ENCODE measurements at places on chromosomes 3 and 15. TPM values are rescaled to one million over a fixed set of nuclear protein-coding genes. Genes with fewer than 3 reads are reported as not detected.

DNA sequence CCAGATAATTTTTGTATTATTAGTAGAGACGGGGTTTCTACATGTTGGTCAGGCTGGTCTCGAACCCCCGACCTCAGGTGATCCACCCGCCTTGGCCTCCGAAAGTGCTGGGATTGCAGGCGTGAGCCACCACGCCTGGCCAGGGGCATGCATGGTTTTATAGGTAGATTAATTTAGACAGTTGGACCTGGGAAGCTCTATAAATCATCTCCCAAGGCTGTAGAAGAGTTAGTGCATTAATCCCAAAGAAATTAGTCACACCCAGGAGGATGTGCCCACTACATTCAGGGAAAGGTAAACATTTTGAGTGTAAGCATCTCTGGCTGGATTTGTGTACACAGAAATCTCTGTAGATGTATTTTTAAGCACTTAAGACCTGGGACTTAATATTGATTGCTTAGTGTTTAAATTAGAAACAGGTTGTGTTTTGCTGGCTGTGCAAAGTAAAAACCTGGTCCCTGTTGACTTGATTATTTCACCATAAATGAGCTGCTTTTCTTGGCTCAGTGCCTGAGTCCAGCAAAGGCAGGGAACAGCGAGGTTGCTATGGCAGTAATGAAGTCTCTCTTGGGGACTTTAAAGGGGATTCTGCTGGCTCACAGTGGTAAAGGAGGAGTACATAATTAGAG is 19.2 kb downstream of the EXOSC7 start:
- no peak for DNase-seq

- DNase-seq, result no peak
Observed at GRCh38 chr3:52292247-52293065, 4.8 kb downstream of the GLYCTK start.

GRCh38 chr3:17092583-17092933 is 207.8 kb downstream of the PLCL2 start:
- no peak for DNase-seq

DNA sequence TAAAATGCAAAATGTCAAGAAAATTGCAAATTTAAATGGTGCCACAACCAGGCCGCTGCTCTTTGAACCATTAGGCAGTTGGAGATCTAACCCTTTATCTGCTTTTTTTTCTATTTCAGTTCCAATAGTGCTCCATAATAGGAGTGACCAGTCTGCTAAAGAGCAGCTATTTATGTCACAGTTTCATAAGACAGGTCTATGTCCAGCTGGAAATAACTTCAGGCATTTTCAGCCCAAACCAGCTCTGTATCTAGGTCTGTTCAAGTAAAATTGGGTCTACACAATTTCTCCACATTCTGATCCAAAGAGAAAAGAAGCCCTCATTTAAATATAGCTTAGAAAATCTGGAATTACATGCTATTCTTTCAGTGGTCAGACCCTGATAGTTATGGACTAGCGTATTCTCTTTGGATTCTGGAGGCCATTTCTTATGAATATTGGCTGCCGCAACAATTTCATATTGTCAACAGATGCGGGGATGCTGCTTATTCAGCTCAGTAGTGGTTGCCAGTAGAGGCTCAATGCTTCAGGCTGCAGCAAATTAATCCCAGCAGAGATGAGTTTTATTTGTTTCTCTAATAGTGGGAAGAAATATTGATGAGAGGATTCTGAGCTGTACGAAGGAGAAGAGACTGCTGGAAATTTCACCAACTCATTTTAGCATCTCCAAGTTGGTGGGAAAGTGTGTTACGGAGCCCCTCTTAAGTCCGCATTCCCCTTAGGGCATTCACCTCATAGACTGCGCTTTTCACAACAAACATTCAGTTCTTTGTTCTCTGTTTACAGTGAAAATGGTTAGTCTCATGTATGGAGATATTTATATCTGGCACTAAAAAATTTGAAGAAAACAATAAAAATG is 887.0 kb downstream of the ROBO1 start:
- DNase-seq, result no peak

The SLC22A13 gene
- not detected for total RNA-seq

The MKRN3 gene
- 5.2 TPM for total RNA-seq

All from HepG2 (cell line).